ENCODE measurements at places on chromosomes 11 and 22. TPM values are rescaled to one million over a fixed set of nuclear protein-coding genes. Genes with fewer than 3 reads are reported as not detected.

DNA sequence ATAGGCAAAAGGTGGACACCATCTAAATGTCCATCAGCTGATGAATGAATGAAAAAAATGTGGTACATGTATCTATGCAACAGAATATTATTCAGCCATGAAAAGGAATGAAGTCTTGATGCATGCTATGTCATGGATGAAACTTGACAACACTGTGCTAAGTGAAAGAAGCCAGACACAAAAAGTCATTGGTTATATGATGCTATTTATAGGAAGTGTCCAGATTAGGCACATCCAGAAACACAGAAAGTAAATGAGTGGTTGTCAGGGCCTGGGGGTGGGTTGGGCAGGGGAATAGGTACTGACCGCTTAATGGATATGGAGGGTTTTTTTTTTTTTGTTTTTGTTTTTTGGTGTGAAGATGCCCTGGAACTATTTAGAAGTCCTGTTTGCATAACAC is 21.7 kb upstream of the MN1 start:
- H3K36me3 ChIP-seq, result no peaks in the 10 kb centered on the region
- H3K27me3 ChIP-seq, result no peaks in the 10 kb centered on the region
- no peak for DNase-seq
- no peak overlapping the region for H3K27ac ChIP-seq

DNA sequence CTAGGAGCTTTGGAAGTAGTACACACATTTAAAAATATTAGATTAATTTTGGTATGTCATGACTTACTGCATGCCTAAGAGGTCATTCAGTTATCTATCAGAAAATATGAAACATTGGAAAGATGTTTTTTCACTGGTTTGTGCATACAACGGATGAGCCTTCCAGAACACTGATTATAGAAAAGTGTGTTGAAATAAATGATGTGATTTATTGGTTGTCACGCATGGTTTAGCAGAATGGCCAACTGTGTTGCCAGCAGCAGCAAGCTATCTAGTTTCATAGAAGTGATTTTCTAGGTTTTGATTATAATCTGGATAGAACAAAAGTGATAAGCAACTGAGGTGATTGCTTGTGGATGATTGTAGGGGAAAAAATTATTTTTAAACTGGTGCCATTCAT is 53.6 kb downstream of the DDX10 start:
- H3K27ac ChIP-seq, result no peak overlapping the region
- H3K27me3 ChIP-seq, result no peaks in the 10 kb centered on the region
- DNase-seq, result no peak
- no peak overlapping the region for H3K4me3 ChIP-seq

- H3K27ac ChIP-seq, result no peak overlapping the region
- no peaks in the 10 kb centered on the region for H3K4me1 ChIP-seq
- DNase-seq, result no peak
- no peaks in the 10 kb centered on the region for H3K27me3 ChIP-seq
- H3K4me3 ChIP-seq, result no peak overlapping the region
Measured at GRCh38 chr11:60343094-60343704, 16.1 kb downstream of the MS4A6E start.

TPBGL gene
- total RNA-seq, result 0.70 TPM

DNA sequence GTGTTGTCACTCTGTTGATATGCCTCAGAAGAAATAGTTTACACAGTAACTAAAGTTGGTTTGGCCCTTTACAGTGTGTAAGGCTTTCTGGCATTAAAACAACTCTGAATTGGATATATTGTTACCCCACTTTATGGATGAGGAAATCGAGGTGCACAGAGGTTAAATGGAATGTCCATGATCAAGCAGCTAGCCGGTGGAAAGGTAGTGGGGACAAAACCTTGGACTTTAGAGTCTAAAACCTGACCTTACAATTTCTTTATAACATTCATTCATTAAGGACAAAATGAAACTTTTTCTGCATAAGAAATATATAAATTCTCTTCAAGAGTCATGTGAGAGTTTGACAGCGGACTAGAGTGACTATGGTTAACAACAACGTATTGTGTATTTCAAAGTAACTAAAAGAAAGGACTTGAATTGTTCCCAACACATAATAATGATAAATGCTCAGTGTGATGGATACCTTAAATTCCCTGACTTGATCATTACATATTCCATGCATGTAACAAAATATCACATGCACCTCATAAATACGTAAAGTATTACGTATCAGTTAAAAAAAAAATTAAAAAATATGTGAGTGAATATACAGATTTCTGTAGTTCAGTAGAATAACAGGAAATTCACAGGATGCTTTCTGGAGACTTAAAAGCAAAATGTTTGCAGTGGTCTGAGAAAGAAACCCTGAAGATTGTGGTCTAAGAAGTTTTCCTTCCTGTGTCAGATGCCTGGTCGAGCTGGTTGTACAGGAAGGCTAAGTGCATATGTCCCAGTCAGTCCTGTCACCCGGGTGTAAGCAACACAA is 51.0 kb downstream of the TEAD1 start:
- H3K27ac ChIP-seq, result peak overlapping the region; percentile 3
- peaks cover 18% of the 10 kb centered on the region for H3K4me1 ChIP-seq
- no peak overlapping the region for H3K4me3 ChIP-seq
- no peaks in the 10 kb centered on the region for H3K27me3 ChIP-seq
- no peaks in the 10 kb centered on the region for H3K36me3 ChIP-seq

DNA sequence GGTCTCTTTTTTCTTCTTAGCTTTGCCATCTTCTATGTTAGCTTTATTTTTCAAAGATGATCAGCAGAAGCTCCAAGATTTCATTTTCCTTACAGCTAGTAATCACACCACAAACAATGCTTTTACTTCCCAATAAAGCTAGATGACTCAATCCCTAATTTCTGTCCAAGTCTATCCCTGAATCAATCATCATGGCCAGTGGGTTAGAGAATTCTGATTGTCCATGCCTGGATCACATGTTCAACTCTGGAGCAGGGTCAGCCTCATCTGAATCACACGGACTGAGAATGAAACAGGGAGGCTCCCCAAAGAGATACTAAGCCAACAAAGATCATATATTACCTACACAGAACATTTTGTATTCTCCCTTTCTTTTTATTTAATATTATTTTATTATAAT is 79.6 kb downstream of the BBOX1 start:
- H3K36me3 ChIP-seq, result no peaks in the 10 kb centered on the region
- H3K4me3 ChIP-seq, result no peak overlapping the region
- DNase-seq, result no peak
- no peaks in the 10 kb centered on the region for H3K4me1 ChIP-seq

DNA sequence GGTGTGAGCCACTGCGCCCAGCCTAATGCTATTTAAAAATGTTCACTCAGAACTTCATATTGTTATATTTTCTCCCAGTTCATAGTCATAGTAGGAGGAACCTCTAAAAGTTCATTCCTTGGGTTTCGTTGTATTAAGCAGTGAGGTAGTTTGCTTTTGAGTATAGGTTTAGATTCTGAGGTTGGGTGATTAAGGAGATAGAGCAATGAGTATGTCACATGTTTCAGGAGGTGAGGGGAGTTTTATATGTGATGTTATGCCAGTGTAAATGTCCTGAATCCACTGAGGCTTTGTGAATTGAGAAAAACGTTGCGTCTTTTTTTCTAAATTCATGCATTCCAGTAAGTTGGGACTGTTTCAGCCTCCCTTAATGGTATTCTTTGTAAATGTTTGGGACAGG is 4.2 kb downstream of the UBE2L3 start:
- H3K27me3 ChIP-seq, result no peaks in the 10 kb centered on the region
- no peak for DNase-seq
- no peaks in the 10 kb centered on the region for H3K36me3 ChIP-seq
- peak overlapping the region; percentile 75 for H3K27ac ChIP-seq
- peaks cover 73% of the 10 kb centered on the region for H3K4me1 ChIP-seq
- H3K4me3 ChIP-seq, result no peak overlapping the region

TNRC6B gene
- total RNA-seq, result 40.7 TPM

RPS13 gene
- 786 TPM for total RNA-seq

DDX17 gene
- 384 TPM for total RNA-seq

- no peak for DNase-seq
- no peaks in the 10 kb centered on the region for H3K27me3 ChIP-seq
- H3K4me1 ChIP-seq, result no peaks in the 10 kb centered on the region
- no peak overlapping the region for H3K27ac ChIP-seq
- H3K36me3 ChIP-seq, result no peaks in the 10 kb centered on the region
Measured at GRCh38 chr22:43330178-43331068, 12.7 kb downstream of the SCUBE1 start.

MMP8 gene
- 0.41 TPM for total RNA-seq

- no peaks in the 10 kb centered on the region for H3K36me3 ChIP-seq
- DNase-seq, result no peak
- H3K4me3 ChIP-seq, result no peak overlapping the region
- no peaks in the 10 kb centered on the region for H3K4me1 ChIP-seq
- H3K27me3 ChIP-seq, result peaks cover 12% of the 10 kb centered on the region
- no peak overlapping the region for H3K27ac ChIP-seq
Measured at GRCh38 chr11:7531011-7531410, 17.2 kb downstream of the PPFIBP2 start.

GRCh38 chr22:41308054-41308453 is 6.7 kb downstream of the ZC3H7B start:
- H3K4me3 ChIP-seq, result no peak overlapping the region
- DNase-seq, result no peak
- H3K4me1 ChIP-seq, result peaks cover 3% of the 10 kb centered on the region
- no peaks in the 10 kb centered on the region for H3K27me3 ChIP-seq
- H3K27ac ChIP-seq, result no peak overlapping the region
- no peaks in the 10 kb centered on the region for H3K36me3 ChIP-seq

TP53AIP1 gene
- 0.39 TPM for total RNA-seq

TNNT3 gene
- 2.0 TPM for total RNA-seq

DNA sequence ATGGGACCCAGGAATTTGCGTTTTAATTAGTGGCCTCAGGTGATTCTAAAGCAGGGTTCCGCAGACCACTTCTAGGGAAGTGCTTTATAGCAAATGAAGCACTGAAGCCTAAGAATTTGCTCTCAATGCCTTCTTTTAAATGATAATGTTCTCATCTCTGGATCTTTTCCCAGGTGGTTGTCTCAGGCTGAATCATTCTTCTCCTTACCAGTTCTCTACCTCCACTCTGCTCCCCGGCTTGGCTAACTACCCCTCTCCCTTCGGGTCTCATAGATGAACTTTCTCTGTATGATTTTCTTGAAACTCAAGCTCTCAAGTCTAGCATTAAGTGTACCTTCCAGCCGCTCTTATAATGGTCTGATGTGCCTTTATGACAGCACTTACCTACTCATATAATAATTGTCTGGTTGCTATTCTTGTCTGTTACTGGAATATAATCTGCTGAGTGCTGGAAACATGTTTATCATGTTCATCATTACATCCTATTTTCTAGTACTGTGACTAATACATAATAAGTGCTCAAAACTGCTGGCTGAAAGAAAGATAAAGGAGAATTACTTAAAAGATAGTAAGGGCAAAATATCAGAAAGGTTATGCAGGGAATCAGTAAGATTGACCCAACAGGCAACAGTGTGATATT is 195.9 kb upstream of the SESN3 start:
- H3K27me3 ChIP-seq, result no peaks in the 10 kb centered on the region
- no peaks in the 10 kb centered on the region for H3K4me1 ChIP-seq
- no peak for DNase-seq
